ENCODE measurements at places on chromosomes 2 and 18.

- no peak for DNase-seq
Observed at GRCh38 chr2:80113399-80113798, 191.2 kb downstream of the LRRTM1 start.

DNA sequence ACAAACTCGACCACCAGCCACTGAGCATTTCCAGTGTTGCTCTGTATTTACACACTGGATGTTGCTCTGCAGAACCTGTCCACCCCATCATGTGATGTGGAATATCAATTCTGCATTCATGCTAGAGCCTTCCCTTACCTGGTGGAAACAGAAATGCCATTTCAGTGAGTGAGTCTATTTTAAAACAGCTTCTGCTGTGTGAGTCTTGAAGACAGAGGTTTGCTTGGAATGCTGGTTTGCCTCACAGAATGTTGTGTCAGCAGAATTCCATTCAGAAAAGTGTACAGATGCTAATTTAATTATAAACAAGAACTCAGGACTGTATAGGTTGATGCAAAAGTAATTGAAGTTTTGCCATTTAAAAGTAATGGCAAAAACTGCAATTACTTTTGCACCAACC is 118.3 kb downstream of the MAP3K20 start:
- DNase-seq = no peak

DNA sequence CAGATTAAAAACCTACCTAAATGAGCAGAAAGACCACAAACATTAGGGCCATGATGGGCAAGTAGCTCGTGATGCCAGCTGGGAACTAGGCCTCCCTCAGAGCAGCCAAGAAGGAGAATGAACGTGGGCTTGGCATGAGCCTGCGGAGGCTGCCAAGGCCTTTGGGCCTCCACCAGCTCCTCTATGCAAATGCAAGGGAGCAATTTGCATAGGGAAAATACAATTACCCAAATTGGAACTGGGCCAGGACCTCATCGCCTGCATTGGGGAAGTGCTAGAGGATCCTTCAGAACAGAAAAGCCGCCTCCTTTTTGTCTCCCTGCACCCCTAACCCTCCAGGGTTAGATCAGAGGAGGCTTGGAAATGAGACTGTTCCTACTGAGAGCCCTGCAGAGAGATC is 326.4 kb downstream of the SMAD2 start:
- DNase-seq = no peak

DNA sequence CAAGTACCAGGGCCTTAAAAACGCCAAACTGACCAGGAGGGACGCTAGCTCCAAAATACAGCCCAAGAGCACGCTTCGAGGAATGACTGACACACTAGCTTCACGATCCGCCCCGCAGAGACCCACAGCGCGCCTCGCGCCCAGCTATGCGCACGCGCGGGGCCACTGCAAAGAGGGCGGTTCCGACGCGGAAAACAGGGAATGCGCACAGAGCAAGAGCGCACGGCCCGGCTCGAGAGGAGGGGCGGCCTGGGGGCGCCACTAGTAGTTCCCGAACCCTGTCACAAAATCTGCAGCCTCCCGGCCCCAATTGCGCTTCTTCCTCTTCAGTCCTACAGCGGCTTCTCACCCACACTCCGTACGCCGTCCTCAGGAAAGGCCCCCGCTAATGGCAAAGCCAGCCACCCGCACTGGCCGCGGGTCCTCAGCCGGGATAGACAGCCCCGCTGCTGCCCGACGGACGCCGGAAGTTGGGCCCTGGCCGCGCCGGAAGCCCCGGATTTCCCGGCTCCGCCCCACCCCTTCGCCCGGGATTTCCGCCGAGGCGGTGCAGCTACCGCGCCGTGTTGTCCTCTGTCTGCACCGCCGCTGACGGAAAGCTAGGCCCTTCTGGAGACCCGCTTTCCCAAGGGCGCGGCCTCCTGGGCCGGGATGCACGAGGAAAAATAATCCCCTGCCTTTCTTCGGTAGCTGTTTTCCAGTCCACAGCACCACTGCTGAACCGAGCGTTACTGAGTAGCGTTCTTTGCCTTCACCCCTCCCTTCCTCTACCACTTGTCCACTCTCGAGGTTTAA is at the start of gene HDHD2:
Gene HDHD2 (minus strand): TSS at position 472 of the 795 bp plus-strand sequence. CDS start 14,061 bp downstream, outside the sequence.
- peak; percentile 51 for DNase-seq

DNA sequence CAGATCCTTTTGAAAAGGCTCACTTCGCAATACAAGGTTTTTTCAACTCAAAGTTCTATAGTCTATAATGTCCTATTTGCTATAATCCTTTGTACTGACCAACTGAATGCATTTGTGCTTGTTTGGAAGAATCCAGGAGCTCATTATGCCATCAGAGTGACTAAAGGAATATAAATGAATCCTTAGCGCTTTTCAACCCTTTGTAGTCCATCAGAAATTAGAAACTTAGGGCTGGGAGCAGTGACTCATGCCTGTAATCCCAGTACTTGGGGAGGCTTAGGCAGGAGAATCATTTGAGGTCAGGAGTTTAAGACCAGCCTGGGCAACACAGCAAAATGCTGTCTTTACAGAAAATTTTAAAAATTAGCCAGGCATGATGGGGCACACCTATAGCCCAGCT is 330.2 kb upstream of the CHAC2 start:
- DNase-seq = no peak

- DNase-seq = no peak
Observed at GRCh38 chr18:74123200-74123599, 24.4 kb downstream of the FBXO15 start.

- DNase-seq = no peak
Observed at GRCh38 chr2:218187296-218188015, 20.7 kb upstream of the CXCR1 start.
